Pancreas (tissue), 10 donors: ENCODE measurements at places on chromosomes 6 and 20. TPM values are rescaled to one million over a fixed set of nuclear protein-coding genes. Genes with fewer than 3 reads are reported as not detected.

GRCh38 chr6:169993861-169994481, 242.5 kb downstream of the ERMARD start:
- H3K27ac ChIP-seq, result no peak overlapping the region
- DNase-seq, result no peak
- no peak overlapping the region for H3K4me3 ChIP-seq

DNA sequence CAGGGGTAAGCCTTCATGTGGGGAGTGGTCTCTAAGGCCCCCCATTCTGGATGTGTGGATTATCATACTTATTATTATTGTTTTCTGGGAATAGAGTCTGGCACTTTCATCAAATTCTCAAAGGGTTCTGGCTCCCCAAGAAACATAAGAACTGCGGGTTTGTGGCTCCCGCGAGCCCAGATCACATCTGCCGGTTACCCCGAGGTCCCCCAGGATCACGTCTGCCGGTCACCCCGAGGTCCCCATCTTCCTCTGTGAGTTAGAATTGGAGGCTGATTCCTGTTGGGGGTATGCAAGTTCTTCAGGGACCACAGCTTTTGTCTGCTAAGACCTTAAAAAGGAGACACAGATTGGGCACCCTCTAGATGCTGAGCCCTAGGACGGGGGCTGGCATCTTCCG, 116.7 kb upstream of the FRMD1 start:
- no peaks in the 10 kb centered on the region for H3K27me3 ChIP-seq
- DNase-seq, result no peak
- H3K27ac ChIP-seq, result no peak overlapping the region
- no peaks in the 10 kb centered on the region for H3K36me3 ChIP-seq
- H3K4me3 ChIP-seq, result no peak overlapping the region
- H3K4me1 ChIP-seq, result peaks cover 6% of the 10 kb centered on the region

- H3K27me3 ChIP-seq, result no peaks in the 10 kb centered on the region
- H3K4me3 ChIP-seq, result no peak overlapping the region
- H3K27ac ChIP-seq, result no peak overlapping the region
- no peak for DNase-seq
- no peaks in the 10 kb centered on the region for H3K36me3 ChIP-seq
- H3K4me1 ChIP-seq, result no peaks in the 10 kb centered on the region
Measured at GRCh38 chr20:38201356-38201755, 36.3 kb upstream of the TGM2 start.

- H3K4me1 ChIP-seq, result no peaks in the 10 kb centered on the region
- no peak for DNase-seq
- H3K27me3 ChIP-seq, result no peaks in the 10 kb centered on the region
- no peak overlapping the region for H3K27ac ChIP-seq
Measured at GRCh38 chr20:51444922-51445438, 97.5 kb downstream of the NFATC2 start.

DNA sequence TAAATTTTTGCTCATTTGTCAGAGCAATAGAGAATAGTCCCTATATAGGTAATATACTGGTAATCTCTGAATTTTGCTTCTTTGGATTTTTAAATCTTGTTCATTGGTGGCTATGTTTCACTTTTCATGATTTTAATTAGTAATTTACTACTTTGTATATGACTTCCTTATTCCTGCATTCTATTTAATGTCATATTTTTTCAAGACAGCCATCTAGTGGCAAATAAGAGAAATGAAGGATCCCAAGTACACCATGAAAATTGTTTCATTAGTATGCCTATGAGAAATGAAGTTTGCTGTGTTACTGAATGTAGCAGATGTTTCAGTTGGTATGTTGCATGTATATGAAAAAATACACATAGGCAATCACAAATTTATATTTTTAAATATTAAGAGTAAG, 82.4 kb downstream of the ZNF292 start:
- no peaks in the 10 kb centered on the region for H3K4me1 ChIP-seq
- H3K27me3 ChIP-seq, result no peaks in the 10 kb centered on the region
- no peak overlapping the region for H3K4me3 ChIP-seq
- no peaks in the 10 kb centered on the region for H3K36me3 ChIP-seq
- H3K27ac ChIP-seq, result no peak overlapping the region
- DNase-seq, result no peak

- peaks cover 20% of the 10 kb centered on the region for H3K4me1 ChIP-seq
- H3K27me3 ChIP-seq, result no peaks in the 10 kb centered on the region
- H3K36me3 ChIP-seq, result no peaks in the 10 kb centered on the region
- no peak overlapping the region for H3K4me3 ChIP-seq
- no peak for DNase-seq
Measured at GRCh38 chr6:156828280-156828703, 51.1 kb downstream of the ARID1B start.

The TFAP2A gene
- total RNA-seq, result 0.16 TPM

The KIAA1755 gene
- total RNA-seq, result 2.5 TPM

The SAPCD1 gene
- total RNA-seq, result 0.64 TPM
